RPMI7951 (cell line): ENCODE measurements at places on chromosomes 12 and 14.

DNA sequence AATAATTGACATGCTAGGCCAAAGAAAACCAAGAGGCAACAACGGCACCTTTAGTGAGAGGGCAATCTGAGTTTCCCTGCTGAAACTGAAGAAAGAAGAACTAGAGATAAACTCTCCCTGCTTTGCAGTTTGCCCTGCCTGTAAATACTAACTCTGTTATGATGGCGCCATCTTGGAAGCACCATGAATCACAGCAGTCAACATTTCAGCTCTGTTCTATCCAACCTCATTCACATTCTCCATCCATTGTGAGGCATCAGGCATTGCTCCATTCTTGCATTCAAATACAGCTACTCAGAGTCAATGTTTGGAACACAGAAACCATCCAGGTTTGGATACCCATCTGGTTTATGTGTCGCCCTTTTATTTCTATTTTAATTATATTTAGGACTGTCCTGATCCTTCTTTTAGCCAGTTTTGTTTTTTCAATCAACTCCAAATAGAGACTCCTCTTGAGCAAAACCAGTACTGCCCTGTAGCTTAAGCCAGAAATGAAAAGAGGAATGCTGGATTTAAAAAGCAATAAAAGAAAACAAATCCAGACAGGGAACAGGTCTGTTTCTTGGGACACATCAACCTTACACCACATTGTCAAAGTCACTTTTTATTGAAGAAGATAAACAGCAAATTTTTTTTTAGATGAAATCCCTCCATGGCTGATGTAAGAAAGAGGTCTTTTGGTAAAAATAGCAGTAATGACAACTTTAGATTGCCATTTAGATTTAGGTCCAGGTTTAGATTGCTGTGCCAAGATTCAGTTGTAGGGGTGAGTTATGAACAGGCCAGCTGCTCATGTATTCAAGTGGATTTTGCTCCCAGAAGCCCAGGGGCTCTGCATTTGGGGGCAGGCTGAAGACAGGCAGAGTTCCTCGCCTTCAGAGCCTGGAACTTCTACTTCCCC is 33.3 kb upstream of the PPM1A start:
- no peak for DNase-seq

- no peak for DNase-seq
Observed at GRCh38 chr12:130917607-130918006, 36.1 kb upstream of the ADGRD1 start.

DNA sequence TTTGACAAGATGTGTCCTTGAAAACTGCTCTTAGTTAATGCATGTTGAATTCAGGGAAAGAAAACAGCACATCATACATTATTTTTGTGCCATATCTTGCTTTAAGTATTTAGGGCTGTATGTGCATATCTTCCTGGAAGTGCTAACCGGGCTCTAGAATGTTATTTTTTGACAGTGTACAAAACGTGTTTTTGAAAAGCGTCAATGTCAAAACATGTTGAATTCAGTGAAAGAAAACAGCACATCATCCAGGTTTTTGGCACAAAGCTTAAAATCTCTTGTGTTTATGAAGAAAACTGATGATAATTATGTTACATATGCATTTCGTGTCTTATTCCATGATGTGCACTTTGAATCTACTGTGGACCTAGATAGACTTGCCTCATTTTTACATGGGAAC is 82.7 kb downstream of the ASCL4 start:
- no peak for DNase-seq

- DNase-seq = peak; percentile 45
Observed at GRCh38 chr12:129211862-129212630, 358.8 kb downstream of the GLT1D1 start.

DNA sequence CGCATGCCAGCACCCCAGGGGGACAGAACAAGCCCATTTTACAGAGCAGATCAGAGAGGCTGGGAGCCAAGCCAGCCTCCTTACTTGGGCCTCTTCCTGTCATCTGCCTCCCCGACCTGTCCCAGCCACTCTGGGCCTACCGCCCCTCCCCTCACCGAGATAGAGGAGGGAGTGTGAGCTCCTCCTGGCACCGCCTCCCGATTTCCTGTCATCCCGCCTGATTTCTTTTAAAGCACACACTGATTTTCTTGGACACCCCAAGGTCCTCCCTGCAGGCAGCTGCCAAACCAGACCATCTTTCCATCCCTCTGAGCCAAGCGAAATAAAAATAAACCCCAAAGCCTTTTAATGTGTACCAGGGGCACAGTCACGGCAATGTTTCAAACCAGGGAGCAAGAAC is 108.4 kb downstream of the RFLNA start:
- no peak for DNase-seq

DNA sequence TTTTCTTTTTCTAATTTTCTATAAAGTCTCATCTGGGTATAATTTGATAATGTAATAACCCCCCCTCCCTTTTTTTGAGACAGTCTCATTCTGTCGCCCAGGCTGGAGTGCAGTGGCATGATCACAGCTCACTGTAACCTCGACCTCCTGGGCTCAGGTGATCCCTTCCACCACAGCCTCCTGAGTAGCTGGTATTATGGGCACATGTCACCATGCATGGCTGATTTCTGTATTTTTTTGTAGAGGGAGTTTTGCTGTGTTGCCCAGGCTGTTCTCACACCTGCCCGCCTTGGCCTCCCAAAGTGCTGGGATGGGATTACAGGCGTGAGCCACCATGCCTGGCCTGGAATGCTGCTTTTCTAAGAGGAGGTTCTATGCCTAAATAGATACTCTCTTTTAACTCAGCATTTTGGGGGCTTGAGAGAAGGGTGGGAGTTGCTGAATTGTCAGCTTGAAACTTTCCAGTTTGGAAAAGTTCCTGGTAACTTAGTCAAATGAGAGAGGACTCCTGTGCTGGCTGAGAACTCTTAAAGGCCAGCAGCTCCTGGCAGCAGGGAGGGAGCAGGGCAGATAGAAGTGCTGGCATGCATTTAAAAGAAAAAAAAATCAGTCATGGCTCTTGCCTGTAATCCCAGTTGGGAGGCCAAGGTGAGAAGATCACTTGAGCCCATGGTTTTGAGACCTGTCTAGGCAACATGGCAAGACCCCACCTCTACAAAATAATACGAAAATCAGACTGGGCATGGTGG is 13.0 kb downstream of the NUDT4 start:
- DNase-seq = no peak

- no peak for DNase-seq
Observed at GRCh38 chr14:106489112-106489881, 962.9 kb downstream of the TMEM121 start.

DNA sequence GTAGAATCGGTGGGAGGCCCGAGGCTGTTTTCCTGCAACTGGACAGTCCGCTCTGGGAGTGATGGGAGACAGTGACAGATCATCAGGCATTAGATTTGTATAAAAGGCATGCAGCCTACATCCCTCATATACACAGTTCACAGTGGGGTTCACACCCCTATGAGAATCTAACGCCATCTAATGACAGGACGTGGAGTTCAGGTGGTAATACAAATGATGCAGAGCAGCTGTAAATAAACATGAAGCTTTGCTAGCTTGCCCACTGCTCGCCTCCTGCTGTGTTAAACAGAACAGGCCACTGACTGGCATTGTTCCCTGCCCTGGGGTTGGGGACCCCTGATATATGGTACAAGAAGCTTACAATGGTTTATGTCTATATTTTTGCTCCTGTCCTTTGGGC is 179.0 kb downstream of the LRFN5 start:
- no peak for DNase-seq

GRCh38 chr12:113189361-113189760 is 3.8 kb downstream of the RITA1 start:
- no peak for DNase-seq

DNA sequence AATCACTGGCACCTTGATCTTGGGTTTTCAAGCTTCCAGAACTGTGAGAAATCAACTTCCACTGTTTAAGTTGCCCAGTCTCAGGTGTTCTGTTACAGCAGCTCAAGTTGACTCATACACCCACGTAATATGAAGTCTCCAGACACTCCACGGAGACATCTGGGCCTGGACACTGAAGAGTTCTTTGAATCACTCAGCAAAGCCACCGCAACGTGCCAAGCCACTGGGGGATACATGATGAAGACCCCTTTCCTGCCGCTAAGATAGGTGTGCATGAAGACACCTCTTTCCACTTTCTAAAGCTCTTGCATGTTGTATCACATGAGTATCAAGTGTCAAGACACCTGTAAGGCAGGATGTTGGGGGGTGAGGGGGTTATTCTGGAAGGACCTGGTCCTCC is 311.7 kb upstream of the RTL1 start:
- no peak for DNase-seq

DNA sequence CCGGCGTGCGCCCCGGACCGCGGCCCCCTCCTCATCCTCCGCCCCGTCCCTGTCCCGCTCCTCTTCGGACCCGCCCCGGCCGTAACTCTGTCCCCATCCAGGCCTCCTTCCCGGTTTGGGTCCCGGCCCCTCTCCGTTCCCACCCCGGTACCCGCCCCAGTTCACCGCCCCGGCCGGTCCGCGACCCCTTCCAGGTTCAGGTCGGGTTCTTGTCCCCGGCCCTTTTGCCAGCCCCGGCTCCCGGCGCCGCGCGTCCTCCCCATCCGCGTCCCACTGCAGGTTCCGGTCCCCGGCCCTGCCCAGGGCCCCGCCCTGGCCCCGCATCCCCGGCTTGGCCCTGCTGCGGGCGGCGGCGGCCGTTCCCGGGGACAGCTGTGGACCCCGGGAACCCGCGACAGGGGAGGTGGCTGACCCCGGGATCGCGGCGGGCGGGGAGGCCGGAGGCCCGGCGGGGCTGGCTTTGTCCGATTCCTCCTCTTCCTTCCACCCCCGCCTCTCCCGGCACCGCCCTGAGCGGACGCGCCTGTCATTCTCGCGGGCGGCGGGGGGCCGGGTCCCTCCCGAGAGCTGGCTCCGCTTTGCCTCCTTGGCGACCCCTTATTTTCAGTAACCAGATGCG is 601 bp downstream of the KLC1 start:
- DNase-seq = peak; percentile 27

DNA sequence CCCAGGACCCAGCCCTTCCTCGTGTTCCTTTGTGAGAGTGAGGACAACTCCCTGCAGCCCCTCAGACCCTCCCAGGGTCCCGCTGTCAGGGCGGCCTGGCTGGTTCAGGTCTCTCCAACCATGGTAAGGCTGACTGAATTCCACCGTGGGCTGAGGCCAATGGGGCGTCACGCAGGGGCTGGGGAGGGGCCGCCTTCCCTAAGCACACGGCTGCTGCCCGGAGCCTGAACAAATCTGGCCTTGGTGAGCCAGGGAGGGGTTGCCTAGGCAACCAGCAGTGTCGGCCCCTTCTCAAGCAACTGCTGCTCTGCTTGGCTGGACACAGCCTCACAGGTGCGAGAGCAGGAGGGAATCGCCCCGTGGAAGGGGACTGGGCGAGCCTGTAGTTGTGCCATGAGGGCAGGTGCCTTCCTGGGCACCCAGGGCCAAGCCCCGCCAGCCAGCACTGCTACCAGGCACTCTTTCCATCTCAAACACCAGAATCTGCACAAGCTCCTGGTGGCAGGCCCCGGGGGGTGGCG is 37.0 kb upstream of the GALNT9 start:
- DNase-seq = no peak

- peak; percentile 7 for DNase-seq
Observed at GRCh38 chr14:100994082-100994481, 90.6 kb upstream of the RTL1 start.

GRCh38 chr12:108368089-108368488 is 29.0 kb upstream of the CMKLR1 start:
- no peak for DNase-seq

DNA sequence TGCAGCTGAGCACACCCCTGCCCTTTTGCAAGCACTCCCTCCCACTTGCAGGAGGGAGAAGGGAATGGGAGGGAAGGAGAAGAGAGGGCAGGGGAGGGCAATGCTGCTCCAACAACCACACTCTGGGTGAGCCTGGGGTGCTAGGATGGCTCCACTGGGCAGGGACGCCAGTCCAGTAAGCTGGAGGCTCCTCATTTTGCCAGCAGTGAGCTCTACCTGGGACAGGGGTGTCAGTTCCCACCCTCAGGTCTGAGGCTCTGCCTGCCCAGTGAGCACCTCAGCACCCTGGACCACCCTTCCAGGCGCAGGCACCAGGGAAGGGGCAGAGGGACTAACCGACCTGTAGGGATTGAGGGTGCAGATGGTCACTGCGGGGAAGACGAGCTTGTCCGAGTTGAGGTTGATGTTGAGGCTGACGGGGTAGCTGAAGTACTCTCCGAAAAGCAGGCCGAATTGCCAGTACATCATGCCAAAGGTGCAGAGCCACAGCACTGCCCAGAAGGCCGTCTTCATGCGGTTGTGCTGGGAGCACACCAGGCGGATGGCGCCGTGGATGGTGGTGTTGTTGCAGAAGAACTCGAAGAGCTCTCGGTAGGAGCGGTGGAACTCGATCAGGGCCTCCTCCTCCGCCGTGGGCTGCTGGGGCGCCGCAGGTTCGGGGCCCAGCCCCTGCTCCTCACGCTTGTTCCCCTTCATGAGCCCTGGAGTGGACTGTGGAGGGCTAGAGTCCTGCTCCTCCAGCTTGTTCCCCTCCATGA is 1.2 kb downstream of the SCNN1A start:
- DNase-seq = no peak

DNA sequence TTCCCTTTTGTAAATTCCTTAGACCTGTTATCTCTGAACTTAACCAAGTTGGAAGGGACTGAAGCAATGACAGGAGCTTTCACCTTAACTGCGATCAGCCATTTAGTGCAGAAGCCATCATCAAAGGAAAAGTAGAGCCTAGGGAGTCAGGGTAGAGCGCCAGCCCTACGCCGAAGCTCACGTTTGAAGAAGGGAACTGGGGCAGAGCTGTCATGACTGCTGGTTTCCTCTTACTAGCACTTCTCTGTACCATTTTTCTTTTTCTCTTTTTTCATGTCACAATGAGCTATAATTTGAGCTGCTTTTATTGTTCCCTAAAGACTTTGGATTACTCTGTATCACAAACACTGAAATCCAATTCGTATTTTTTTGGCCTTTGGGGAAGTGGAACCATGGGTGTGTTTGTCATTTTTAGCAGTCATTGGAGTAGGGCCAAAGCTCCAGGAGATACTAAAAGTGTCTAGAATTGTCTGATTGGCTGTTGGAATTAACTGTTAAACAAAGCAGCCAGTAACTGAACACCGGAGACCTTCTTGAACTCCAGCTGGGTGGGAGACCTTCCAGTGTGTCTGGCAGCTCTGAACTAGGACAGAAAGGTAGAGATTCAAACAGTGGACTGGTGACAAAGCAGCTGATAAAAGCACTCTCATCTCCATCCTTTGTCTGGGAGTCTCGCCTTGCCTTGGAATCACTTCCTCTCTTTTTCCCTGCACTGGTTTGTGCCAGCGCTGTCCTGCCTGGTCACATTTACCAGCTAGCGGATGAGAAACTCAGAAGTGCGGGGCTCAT is 9.1 kb downstream of the MTRFR start:
- DNase-seq = no peak

DNA sequence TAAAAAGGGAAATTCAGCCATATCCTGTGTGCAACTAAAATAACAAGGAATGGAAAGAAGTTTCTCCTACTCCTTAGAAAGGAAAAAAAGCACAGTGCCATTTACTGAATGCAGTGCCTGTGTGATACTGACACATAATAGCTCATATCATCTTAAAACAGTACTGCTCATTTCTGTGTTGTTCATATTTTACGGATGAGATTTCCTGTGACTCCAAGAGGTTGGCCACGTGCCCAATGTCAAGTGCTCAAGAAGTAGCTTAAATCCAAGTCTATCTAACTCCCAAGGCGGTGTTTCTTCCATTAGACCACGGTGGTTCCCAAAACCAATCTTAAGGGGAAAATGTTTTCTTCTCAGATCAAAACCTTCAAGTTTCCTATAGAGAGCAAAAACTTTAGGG is 20.0 kb downstream of the MAP3K9 start:
- DNase-seq = peak; percentile 53

- no peak for DNase-seq
Observed at GRCh38 chr12:104718304-104718929, 239.7 kb downstream of the SLC41A2 start.
